DMS 273 treated with DMSO at 0.1 percent for 48 hours (cell line): ENCODE measurements at places on chromosomes 12 and 14.

GRCh38 chr14:87996291-87996592 lies 3.3 kb upstream of the GALC start:
- DNase-seq, result no peak

GRCh38 chr12:126384026-126384564 lies 1318.9 kb downstream of the AACS start:
- DNase-seq, result no peak

DNA sequence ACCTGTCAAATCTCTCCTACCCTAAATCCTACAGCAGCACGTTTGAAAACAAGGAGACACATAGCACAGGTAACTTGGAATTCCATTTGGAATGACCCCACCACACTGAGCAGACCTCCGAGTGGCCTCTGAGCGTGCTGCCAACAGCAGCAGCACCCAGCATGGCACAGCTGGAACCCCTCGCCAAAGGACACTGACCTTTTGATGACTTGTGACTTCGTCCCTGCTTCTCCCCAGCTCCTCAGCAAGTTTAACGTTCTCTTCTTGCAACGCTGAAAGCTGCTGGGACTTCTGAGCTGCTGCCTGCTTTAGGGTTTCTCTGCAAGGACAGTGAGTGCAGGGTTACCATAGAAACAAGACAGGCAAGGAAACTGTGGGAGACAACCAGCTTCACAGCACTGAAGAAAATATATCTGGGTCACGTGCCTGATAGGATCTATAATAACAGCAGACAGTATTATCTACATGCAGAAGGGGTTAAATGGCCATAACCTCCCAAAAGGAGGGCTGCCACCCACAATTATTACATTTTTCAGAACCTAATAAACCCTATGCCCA lies 43.3 kb upstream of the VPS33A start:
- DNase-seq, result no peak

GRCh38 chr12:132437943-132438700 lies 51.8 kb upstream of the FBRSL1 start:
- DNase-seq, result no peak

DNA sequence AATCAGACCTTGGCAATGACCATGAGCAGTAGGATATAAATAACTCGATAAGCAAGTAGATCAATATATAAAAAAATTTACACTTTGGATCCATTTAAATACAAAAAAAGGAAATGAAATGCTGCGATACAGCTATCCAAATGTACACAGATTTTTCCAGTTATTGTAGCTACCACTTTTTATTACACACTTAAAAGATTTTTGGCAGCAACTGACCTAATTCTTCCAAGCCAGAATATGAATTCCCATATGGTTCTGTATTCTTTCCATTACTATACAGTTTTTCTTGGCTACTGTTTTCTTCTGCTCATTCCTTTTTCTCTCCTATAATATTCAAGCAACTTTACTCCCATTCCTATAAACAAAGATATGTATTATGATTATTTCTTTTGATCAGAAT lies 52.2 kb downstream of the TMTC1 start:
- DNase-seq, result no peak

- no peak for DNase-seq
These were observed 2.4 kb downstream of the AREL1 start for GRCh38 chr14:74710480-74710879.

- DNase-seq, result no peak
These were observed 498.4 kb downstream of the RMST start for GRCh38 chr12:97960741-97961608.

DNA sequence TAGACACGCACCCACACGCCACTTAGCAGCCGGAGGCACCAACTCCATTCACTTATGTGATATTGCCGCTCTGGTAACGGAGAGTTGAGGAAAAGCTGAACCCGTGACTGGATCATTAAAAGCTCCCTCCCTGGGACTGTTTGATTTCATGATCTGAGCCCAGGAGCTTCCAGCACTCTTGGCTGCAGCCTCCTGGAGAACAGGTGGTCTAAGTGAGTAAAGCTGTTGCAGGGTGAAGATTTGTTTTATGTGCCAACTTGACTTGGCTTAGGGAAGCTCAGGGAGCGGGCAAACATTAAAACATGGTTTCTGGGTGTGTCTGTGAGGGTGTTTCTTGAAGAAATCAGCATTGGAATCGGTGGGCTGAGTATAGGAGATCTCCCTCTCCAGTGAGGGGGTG lies 16.9 kb upstream of the TMEM132C start:
- DNase-seq, result no peak

DNA sequence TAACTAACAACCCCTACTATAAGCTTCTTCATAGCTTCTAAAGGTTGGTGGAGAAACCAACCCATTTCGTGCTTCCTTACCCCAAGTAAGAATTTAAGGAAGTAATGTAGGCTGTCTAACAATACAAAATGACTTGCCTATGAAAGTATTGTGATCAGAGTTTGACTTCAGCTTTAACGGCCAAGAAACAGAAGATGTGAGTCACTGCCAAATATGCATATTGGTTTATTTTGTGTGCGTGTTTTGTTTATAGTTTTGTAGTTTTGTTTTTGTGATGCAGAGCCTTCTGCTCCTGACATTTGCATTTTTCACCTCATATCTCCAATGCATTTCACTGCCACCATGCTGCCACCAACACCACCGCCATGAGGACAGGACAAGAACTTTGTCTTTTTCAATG lies 146.0 kb downstream of the FBXL14 start:
- DNase-seq, result no peak

- no peak for DNase-seq
These were observed 148.8 kb upstream of the ATF7IP start for GRCh38 chr12:14216405-14217294.

DNA sequence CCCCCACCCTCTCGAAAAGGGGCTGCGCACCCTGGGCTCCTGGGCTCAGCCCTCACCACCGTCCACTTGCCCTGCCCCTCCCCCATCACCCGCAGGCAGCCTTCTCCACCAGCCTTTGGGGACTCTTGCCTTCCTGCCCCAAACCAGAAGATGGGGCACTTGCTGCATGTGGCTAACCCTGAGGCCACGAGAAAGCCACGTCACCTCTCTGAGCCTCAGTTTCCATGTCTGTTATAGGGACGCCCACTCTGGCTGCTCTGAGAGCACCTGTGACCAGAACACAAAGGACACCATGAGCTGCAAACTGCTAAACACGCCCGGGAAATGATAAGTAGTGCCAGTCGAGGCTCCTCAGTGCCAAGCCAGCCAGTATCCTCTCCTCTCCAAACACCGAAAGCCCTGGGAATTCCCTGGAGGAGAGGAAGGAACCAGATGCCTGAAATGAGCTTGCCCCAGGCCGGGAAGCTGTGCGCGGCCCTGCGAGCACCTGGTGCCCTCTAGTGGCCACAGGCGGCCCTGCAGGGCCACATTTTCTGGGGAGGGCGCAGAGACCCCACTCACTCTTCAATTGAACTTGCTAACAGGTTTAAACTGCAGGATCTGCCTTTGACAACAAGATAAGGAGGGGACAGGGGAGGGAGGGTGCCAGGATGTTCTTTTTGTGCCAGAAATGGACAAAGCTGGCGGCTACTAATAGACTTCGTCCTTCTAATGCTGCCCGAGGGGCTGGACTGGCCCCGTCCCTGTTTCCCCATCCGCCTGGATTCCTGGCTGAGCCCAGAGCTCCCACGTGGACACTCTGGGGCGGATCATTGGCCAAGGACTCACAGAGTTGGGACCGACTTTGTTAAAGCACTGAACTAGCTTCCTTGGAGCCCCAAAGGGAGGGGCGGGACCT lies 10.2 kb upstream of the SERPINA9 start:
- DNase-seq, result peak; percentile 22

DNA sequence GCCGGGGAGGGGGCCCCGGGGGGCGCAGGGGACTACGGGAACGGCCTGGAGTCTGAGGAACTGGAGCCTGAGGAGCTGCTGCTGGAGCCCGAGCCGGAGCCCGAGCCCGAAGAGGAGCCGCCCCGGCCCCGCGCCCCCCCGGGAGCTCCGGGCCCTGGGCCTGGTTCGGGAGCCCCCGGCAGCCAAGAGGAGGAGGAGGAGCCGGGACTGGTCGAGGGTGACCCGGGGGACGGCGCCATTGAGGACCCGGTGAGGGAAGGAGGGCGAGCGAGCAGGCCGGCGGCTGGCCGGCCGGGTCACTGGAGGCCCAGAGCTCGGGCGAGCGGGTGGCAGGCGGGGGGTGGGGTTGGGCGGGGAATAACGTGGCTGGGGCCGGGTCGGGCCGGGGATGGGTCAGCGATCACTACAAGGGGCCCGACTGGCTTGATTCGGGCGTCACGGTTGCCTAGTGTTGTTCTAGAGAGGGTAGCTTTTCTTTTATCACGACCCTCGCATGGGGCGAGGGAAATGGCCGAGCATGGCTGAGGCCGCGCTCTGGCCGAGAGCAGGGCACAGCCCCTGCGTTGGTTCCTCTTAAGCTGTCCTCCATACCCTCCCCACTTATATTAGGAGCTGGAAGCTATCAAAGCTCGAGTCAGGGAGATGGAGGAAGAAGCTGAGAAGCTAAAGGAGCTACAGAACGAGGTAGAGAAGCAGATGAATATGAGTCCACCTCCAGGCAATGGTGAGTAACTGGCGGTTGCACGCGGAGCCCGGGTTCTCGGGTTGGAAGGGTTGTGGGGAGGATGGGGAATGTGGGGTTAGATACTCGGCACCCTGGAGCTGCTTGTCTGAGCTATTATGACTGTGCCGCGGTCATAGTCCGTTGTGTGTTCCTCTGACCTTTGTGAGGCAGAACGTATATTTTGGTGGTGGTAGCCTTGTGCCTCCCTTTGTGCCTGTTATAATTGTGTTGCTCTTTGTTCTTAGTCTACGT lies 603 bp downstream of the PABPN1 start:
- DNase-seq, result no peak

DNA sequence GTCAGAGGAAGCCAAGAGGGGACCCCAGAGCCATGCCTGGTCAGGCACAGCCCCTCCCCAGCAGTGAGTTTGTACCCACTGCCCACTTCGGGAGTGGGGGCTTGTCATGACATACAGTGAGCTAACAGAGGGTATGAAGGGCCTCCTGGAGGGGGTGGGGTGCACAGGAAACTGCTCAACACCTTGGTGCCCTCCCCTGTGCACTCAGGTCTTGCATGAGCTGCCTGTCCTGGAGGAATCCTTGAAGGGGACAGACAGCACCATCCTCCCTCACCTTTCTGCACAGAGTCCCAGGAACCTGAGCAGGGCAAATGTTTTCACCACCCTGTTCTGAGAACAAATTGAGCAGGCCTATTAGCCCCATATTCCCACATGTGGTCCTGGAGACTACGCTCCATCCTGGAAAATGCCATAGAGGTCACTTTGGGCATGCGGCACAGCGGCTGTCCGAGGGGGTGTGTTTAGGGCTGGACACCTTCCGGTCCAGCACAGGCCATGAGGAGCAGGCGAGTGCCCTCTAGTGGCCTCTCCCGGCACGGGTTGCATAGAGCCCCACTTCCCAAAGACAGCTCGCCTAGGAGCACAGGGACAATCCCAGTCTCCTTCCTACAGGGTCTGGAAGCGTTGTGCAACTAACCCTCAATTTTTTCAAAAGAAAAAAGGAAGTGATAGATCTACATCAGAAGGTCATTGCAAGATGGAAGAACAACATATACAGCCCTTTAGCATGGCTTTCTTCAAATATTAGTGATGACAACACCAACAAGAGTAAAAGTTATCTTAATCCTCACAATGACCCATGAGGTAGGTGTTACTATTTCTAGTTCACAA lies 31.9 kb upstream of the ZFP36L1 start:
- peak; percentile 9 for DNase-seq

DNA sequence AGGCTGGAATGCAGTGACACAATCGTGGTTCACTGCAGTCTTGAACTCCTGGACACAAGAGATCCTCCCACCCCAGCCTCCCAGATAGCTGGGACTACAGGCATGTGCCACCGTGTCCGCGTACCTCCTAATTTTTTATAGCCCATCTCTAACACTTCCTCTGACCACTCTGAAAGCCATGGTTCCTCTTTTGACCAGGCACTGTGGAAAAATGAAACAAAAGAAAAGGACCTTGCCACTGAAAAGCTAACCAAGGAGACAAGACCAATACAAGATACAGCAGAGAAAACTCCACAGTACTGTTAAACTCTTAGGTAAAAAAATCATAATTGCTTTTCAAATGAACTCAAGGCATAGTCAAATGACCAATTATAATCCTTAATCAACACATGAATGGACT lies 233.3 kb downstream of the NEDD1 start:
- no peak for DNase-seq

DNA sequence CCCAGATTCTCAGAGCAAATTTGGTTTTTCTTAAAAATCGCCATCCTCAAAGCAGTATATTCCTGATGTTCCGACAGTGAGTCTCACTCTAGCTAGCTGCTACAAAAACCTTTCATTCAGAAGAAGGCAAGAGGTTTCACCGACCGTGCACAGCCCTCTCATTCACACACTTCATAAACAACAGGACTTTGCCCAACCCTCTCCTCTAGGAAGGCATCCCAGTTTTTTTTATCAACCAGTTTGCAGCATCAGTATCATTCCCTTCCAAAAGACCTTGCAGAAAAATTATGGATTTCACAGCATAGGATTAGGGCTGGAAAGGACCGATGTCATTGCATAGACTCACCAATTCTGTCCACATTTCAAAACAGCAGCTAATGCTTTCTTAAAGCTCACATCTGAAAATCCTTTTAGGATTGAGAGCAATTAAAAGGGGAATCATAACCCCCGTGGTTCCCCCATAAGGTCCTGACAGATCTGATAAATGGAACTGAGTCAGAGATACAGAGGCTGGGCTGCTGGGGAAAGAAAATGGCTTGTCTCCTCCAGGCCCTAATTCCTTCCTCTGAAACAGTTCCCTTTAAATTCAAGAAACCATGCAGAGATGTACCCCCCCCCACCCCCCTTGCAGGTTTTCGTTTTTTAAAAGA lies 597 bp downstream of the SVOP start:
- no peak for DNase-seq

- DNase-seq, result no peak
These were observed 69.0 kb downstream of the DENND5B start for GRCh38 chr12:31521964-31522363.

DNA sequence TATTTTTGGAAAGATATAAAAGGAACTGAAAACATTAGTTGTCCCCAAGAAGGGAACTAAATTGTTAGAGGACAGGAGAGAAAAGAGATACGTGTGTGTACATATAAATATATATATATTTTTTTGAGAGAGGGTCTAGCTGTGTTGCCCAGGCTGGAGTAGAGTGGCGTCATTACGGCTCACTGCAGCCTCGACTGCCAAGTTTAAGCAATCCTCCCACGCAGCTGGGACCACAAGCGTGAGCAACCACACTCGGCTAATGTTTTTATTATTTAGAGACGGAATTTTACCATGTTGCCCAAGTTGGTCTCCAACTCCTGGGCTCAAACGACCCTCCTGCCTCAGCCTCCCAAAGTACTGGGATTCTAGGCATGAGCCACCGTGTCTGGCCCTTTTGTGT lies 16.2 kb upstream of the NOP2 start:
- no peak for DNase-seq

- no peak for DNase-seq
These were observed 59.1 kb downstream of the EXOC5 start for GRCh38 chr14:57209561-57209960.

GRCh38 chr14:100774164-100774537 lies 47.5 kb downstream of the DLK1 start:
- no peak for DNase-seq

GRCh38 chr12:24822121-24822899 lies 126.6 kb downstream of the BCAT1 start:
- no peak for DNase-seq
